ENCODE measurements at places on chromosomes 4 and X. TPM values are rescaled to one million over a fixed set of nuclear protein-coding genes. Genes with fewer than 3 reads are reported as not detected.

DNA sequence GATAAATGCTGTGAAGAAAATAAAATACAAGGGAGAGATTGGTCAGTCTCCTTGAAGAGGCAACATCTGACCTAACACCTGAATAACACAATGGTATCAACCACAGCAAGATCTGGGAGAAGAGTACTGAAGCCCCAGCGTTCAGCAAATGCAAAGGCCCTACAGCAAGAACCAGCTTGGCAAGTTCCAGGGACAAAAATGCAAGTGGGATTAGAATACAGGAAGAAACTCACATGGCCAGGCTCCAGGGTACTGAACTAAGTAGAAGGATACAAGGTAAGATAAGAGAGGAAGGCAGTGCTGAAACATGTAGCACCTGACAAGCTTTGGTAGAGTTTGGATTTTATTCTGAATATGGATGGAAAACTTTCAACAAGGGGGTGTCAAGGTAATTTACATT is 3.6 kb downstream of the SMIM14 start:
- no peak for DNase-seq

- DNase-seq, result no peak
Measured at GRCh38 chr4:141339966-141340365, 119.3 kb downstream of the ZNF330 start.

GRCh38 chrX:106957856-106958255 is 37.7 kb downstream of the CLDN2 start:
- DNase-seq, result no peak

- no peak for DNase-seq
Measured at GRCh38 chr4:8127051-8127826, 31.4 kb downstream of the ABLIM2 start.

- peak; percentile 64 for DNase-seq
Measured at GRCh38 chrX:94058728-94059382, 384.8 kb downstream of the FAM133A start.

GRCh38 chr4:172656055-172656454 is 512.6 kb upstream of the GALNT7 start:
- no peak for DNase-seq

GRCh38 chr4:169439244-169439643 is 168.5 kb upstream of the SH3RF1 start:
- peak; percentile 6 for DNase-seq

DNA sequence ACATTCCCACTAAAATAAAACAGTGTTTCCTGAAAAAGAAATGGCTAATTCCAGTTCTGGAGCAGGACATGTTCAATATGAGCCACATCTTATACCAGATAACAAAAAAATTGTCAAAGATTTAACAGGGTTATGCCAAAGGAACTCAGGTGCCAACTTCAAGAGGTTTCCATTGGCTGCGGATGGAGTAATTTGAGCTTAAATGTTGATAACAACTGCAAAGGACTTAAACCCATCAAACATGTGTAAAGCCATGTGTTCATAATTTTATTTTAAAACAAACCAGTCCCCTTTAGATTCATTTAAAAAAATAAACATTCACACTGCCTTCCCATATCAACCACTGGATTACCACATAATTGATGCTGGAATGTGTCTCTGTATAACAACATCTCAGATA is 156.4 kb upstream of the PCDH18 start:
- no peak for DNase-seq

DNA sequence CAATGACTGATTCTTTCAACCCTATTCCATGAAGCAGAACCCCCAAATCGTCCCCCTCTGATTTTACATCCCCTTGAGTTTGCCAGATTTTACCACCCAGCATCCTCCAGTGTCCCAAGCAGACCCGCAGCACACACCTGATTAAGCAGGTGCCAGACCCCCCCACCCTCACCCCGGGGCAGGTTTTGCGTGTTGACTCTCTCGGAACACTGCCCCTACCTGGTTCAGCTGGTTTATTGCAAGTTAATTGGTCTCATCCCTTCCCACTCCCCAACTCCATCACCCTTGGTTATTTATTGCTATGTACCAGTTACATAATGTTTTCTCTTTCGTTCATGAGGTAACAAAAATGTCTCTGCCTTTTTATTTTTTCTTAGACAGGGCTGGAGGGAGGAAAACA is 258.4 kb downstream of the BCOR start:
- DNase-seq, result no peak

GRCh38 chr4:118872181-118872580 is 16.5 kb upstream of the SYNPO2 start:
- DNase-seq, result no peak

DNA sequence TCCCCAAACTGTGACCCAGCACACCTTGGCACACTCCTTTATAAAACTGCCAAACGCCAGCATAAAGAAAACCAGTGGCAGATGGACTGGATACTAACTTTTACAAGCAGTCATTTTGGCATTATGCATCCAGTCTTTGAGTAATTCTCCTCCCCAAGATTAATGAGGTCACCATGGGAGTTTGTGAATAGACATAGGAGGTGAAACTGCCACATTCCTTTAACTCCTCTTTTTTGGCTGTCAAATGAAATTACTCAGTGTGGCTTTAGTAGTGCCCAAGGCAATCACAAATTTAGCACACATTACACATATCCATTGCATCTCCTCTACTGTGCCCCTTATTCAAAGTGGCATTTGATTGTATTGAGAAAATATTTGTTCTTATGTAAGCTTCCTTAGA is 315.3 kb upstream of the FGF13 start:
- DNase-seq, result no peak

- DNase-seq, result no peak
Measured at GRCh38 chrX:13069771-13070416, 25.5 kb upstream of the FAM9C start.

DNA sequence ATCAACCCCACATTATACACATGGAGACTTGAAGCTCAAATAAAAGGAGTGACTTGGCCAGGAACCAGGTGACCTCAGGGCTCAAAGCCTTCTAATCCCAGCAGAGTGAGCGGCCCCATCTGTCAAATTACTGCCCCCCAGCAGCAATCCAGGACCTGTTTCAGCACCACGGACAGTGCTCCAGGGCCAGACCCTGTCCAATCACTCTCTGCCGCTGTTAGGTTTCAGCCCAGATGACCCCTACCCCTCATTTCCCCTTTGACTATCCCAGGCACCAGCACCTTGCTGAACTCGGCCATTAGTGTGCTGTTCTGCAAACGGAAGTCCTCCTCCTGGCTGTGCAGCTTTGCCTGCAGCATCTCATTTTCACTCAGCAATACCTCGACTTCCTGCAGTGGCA is 5.1 kb downstream of the GRIPAP1 start:
- DNase-seq, result peak; percentile 51

DNA sequence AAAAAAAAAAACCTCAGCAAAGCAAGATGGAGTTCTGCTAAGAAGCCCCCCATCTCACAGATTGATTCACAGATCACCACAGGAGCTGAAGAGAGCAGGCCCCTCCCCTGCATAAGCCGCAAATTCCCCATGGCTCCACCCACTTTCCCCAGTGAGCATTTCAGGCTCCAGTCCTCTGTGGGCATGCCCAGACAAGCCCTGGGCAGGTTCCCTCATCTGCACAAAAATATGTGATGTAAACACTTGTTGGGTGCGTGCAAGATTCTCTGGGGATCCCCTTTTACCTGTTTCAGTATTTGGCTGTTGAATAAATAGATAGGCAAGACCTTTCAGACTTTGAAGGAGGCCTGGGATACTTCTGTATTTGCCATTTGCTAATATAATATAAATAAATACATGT is 514.3 kb downstream of the PCDH7 start:
- no peak for DNase-seq

DNA sequence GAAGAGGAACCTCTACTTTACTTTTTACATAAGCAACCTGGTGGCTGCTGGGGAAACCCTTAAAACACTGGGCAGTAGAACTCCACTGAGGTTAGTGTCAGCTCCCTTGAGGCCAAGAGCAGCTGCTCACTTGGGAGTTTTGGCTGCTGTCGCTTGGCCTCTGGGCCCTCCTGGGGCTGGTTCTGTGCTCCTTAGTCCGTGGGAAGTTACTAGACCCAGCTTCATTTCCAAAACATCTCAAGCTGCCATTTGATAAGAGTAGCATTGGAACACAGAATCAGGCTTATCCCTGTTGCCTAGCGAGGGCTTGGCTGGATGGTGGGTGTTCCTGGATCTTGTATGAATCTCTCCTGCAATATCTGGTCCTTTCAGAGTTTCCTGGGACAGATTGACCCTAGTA is 26.1 kb downstream of the RNF4 start:
- DNase-seq, result no peak

GRCh38 chr4:7112656-7113055 is 44.8 kb upstream of the GRPEL1 start:
- no peak for DNase-seq

GRCh38 chr4:125393825-125394224 is 79.1 kb downstream of the FAT4 start:
- DNase-seq, result no peak

DNA sequence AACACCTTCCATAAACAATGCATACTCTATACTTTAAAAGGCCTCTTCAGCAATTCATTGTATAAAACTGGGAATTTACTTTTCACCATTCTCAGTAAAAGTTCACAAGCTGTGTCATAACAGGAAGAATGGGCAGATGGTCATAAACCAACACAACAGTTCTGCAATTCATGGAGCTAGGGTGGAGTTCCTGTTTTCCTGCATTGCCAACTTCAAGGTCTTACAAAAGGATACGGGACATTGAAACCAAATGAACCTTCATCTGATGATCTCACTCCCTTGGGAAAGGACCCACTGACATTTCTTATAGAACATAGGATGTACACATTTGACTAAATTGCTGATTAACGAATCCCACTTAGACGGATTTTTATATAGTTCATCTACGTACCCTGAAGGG is 4.1 kb downstream of the KDR start:
- no peak for DNase-seq

DNA sequence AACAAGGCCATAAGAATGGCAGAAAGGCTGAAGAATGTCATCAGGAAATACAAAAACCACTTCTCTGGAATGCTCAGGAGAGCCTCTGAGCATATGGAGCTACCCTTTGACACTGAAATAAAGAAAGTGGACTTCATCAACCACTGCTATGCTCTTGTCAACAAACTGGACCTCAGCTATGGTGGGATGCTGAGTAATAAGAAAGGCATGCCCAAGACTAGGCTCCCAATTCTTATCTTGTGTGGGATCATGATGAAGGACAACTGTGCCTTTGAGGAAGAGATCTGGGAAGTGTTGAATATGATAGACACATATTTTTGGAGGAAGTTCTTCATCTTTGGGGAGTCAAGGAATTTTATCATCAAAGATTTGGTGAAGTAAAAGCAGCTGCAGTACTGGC is 86.9 kb upstream of the MAGEB16 start:
- DNase-seq, result no peak

- DNase-seq, result no peak
Measured at GRCh38 chrX:155891446-155892210, 10.5 kb downstream of the VAMP7 start.

GRCh38 chrX:123215397-123216089 is 31.5 kb downstream of the GRIA3 start:
- no peak for DNase-seq

DNA sequence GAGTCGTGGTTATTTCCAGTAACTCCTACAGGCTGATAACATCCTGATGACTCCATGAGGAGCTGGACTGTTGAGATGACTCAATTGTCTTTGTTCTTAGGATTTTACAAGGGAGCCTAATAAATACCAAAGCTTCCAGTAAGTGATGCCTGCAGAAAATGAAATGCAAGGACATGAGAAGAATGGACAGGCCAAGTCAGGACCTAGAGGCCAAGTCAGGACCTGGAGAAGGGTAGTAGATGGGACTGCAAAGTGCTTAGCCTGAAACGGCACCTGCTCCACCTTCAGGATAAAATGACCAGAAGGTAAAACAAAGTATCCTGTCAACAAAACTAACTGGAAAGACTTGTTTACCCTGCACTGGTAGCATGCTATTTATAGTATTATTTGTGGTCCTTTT is 6.4 kb upstream of the SLC10A6 start:
- DNase-seq, result no peak

DNA sequence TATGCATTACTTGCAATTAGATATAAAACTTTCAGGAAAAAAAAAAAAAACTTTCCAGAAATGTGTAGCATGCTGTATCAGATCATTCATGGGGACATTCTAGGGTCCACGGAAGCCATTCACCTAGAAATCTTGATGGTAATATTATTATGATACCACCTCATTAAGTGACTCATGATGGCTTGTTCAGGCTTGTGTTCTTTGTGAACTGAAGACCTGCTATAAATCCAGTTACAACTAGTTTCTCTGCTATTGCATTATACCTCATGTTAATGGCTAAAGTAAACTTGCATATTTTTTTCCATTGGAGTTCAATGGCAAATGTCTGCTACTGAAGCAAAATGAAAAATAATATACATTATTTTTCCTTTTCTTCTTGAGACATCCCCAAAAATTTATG is 35.3 kb upstream of the PTPN13 start:
- DNase-seq, result no peak

GRCh38 chr4:119238068-119238722 is 25.7 kb downstream of the USP53 start:
- DNase-seq, result no peak

DNA sequence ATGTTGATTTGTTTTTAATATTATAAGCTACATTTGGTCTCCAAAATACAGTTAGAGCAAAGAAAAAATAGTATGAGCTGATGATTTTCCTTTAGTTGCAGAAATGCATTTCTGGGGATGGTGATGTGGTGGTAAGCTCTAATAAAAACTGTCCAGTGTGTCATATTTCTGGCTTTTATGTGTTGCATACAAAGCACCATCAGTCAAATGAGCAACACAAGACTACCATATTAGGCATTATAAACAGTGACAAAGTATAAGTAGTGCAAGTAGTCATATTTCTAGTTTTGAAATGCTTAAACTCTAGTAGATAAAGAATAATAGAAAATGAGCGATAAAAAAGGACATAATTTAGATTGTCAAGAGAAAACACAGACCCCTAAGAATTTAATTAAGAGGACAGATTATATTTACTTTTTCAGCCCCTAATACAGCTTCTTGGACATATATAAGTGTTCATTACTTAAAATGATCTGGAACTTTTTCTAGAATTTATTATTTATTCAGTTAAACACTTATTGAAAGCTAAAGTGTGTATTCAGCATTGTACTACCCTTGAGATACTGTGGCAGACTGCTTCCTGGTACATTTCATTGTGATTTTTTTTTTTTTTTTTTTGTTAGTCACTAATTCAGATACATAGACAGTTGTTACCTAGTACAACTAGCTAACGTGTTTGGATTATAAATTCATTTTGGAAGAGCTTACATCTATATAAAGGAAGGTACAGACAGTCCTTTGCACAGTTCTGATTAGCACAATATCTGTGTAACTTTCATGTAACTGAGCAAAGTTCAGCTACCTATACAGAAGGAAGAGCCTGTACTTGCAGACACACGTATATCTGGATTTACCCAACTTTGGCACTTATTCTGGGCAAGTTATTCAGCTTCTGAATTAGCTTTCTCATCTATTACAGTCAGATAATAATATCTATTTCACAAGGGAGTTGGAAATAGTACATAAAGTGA is 22.3 kb downstream of the RAP1GDS1 start:
- DNase-seq, result no peak

Gene DAPP1
- not detected for total RNA-seq

Gene CAMK2D
- total RNA-seq, result 21.0 TPM

Gene WAS
- total RNA-seq, result 0.37 TPM

Gene LRCH2
- 24.9 TPM for total RNA-seq

Gene TMEM35A
- total RNA-seq, result 14.1 TPM

Gene USO1
- total RNA-seq, result 80.4 TPM

Gene DKC1
- 45.6 TPM for total RNA-seq

Gene SPANXN3
- not detected for total RNA-seq

Gene VSIG4
- total RNA-seq, result not detected

Gene GDPD2
- total RNA-seq, result 1.3 TPM

Gene PDLIM3
- 1.4 TPM for total RNA-seq

Gene ZNF157
- total RNA-seq, result 1.4 TPM
